ENCODE measurements at places on chromosomes 11 and 22.

DNA sequence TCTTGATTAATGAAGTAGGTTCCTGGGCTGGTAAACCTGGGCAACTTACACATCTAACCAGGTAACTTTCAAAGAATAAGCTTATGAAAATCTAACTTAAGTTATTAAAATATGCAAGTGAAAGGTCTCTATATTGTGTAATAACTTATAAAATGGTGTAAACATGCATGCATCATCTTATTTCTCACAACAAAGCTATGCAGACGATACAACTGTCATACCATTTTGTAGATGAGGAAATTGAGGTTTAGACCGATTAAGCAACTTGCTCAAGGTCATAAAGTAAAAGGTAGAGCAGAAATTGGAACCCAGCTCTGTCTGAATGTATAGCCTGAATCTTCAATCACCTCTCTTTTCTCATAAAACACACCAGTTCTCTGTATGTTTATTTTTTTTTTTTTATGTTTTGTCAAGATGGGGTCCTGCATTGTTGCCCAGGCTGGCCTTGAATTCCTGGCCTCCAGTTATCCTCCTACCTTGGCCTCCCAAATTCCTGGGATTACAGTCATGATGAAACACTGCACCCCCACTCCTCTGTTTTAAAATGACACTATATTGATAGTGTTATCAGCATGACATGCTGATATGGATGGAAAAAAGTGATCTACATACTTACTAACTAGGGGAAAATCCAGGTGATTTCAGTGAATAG is 109.6 kb downstream of the SGSM3 start:
- no peak for DNase-seq

DNA sequence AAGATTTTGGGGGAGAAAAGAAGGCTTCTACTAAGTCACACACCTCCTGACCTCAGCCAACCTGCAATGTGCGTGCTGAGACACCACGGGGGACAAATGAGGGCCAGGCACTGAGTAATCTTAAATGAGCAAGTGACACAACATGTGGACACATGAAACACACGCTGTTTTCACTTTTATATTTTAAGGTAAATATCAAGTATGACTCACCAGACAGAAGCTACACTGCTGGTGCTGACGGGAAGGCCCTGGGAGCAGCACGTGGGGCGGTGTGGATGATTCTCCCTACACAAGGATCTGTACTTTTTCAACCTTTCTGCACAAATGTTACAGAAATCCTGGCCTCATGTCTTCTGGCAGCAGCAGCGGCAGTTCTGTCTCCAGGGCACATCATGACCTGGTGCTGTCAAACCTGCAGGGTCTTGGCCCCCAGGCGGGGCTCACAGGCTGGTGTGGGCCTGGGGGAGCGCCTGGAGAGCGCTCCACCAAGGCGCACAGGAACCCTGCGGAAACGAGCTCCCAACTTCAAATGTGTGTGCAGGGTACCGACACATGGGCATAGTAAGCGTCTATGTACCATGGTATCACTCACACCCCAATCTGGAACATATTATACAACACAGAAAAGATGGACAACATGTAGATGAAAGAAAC is 61.7 kb downstream of the DGCR2 start:
- DNase-seq = no peak

DNA sequence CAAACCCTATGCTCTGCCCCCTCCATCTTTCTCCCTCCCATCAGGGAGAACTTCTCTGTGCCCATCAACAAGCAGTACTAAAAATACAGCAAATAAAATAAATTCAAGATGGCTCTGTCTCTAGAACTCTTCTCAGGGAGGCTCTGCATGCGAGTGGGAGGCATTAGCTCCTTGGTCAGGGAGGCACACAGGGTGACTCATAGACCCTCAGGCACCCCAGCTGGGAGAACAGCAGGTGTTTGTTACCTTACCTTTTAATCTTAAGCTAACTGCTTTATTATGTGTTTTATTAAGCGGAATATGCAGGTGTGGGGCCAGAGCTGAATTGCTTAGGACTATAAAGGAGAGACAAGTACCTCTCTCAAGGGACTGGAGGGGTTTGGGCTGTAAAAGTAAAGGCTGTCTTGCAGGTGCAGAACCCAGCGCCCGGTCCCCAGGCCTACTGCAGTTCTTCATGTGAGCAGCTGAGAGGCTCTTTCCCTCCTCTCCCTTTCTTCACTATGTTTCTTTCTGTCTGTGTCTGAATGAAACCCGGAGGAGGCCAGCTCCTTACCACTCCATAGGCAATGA is 20.8 kb downstream of the CSNK2A3 start:
- no peak for DNase-seq

DNA sequence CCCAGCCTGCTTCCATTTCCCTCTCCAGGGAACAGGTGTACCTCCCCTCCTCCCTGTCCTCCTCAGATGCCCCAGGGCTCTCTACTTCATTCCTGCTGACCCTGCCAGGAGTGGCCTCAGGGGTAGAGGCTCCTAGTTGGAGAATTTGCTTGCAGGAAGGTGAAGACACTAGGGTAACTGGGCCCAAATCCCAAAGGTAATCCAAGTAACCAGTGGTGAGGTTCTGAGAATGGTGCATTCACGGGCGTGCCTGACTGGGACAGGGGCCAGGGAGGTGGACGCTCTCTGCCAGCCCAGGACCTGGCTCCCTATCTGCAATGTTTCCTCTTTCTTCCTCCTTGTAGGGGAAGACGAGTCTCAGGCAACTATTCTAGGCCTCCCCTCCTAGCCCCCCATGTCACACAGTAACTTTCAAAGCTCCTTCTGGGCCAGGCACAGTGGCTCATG is 2.9 kb downstream of the SLC35C1 start:
- DNase-seq = no peak

DNA sequence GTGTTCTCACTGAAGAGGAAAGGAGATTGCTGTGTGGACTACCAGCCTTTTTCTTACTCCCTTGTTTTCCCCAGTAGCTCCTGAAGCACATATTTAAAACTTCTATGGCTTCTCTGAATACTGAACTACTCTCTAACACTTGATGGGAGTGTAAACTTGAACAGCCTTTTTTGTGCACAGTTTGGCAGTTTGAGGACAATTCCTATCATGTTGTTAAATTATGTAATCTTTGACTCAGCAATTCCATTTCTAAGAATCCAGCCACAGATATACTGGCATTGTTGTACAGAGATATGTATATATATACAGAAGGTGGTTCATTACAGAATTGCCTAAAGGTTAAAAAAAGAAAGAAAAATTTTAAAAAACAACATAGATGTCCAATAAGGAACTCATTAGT is 47.1 kb upstream of the EED start:
- DNase-seq = no peak

DNA sequence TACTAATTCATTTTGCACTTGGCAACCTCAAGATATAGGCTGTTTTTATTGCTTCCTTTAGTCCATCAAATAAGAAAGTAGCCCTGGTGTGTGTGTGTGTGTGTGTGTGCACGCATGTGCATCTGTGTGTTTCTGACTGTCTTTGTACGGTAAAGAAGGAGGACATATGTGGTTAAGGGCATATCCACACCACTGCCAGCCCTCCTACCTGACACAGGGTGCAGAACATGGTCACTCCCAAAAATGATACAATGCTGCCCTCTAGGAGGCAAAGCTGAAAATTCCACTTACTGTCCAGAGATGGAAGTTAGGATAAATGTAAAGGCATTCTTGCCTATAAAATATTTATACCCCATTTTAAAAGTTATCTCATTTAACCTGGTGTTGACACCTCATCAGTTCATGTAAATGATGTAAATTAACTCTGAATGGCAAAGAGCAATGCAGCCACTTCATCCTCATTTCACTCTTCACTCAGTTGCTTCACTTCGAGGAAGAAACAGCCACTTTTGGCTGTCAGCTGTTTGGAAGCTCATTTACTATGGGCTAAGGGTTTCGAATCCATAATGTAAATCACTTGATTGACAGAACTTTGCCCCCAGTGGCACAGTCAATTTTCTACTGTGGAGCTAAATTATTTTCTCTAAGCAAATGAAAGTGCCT is 83.1 kb upstream of the MTNR1B start:
- peak; percentile 43 for DNase-seq
